ENCODE measurements at places on chromosomes 11 and 22.
A peak's percentile ranks its signal among the peaks of the same experiment; 100 is the strongest.

DNA sequence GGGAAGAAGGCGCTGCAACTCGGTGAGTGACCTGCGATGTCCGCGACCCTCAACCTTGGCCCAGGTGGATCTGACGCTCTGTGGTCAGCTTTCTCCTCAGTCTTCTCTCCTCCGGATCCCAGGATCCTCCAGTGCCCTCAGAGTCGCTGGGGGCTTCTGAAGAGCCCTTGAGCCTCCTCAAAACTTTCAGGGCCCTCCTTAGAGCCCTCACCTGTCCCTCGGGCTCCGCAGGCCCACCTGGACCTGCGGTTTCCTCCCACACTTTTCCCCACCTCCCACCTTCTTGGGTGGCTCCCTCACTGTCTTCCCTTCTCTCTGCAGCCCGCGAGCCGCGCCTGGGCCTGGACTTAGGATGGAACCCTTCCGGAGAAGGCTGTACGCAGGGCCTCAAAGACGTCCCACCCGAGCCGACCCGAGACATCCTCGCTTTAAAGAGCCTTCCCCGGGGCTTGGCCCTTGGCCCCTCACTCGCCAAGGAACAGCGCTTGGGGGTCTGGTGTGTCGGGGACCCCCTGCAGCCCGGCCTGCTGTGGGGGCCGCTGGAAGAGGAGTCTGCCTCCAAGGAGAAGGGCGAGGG, 335 bp downstream of the ZNF408 start:
- no peak for DNase-seq

- DNase-seq: no peak
Measured at GRCh38 chr22:39617342-39617741, 46.8 kb downstream of the CACNA1I start.

GRCh38 chr22:30408388-30409102, 11.7 kb downstream of the SEC14L2 start:
- no peak for DNase-seq

DNA sequence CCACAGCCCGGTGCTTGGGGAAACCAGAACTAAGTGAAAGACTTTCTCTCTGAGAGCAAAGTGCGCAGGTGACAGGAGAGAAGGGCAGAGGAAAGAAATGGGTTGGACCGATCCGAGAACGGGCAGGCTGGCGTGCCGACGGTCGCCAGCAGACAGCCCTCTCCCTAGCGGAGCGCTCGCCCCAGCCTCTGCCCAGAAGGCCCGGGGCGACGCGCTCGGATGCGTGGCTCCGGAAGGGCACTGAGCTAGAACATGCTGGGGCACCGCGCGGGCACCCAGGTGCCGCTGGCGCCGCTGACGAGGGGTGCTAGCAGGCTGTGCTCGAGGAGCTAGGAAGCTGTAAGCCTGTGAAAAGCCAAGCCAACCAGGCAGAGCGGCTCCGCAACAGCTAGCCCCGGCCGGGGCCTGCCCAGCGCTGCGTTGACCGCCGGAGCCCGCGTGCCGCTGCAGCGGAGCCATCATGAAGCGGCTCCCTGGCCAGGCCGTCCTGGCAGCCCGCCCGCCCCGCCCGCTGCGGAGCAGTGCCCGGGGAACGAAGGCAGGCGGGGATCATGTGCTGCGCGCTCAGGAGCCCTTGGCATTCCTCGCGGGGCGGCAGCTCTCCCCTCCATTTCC, 22.1 kb upstream of the RRAS2 start:
- DNase-seq: peak; percentile 46

DNA sequence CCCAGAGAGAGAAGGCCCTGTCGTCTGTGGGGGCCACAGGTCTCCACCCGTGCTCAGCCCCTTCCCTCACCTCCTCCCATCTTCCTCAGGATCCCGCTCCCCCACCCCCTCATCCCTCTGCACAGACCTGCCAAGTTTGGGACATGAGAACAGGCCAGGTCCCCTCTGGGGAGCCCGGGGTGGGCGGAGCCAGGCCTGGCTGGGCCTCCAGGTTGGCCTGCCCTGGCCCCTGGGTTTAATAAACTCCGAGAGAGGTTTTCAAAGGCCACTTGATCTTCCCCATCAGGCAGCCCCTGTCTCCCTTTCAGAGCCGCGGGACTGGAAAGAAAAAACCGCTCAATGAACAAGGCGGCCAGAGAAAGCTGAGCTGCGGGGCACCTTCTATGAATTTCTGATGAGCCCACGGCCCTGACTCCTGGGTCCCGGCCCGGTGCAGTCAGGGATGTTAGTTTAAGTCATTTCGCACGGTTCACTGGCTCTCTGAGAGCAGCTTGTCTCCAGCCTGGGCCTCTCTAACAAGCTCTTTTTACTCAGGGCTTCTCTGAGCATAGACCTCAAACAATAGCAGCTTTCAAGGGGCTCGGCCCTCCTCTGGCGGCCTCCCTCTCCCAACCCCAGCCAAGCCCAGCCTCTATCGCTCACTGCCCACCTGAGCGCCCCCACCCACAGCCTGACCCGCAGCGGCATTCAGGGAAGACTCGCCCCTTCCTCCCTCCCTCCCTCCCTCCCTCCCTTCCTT, 64.8 kb downstream of the RPUSD4 start:
- no peak for DNase-seq

DNA sequence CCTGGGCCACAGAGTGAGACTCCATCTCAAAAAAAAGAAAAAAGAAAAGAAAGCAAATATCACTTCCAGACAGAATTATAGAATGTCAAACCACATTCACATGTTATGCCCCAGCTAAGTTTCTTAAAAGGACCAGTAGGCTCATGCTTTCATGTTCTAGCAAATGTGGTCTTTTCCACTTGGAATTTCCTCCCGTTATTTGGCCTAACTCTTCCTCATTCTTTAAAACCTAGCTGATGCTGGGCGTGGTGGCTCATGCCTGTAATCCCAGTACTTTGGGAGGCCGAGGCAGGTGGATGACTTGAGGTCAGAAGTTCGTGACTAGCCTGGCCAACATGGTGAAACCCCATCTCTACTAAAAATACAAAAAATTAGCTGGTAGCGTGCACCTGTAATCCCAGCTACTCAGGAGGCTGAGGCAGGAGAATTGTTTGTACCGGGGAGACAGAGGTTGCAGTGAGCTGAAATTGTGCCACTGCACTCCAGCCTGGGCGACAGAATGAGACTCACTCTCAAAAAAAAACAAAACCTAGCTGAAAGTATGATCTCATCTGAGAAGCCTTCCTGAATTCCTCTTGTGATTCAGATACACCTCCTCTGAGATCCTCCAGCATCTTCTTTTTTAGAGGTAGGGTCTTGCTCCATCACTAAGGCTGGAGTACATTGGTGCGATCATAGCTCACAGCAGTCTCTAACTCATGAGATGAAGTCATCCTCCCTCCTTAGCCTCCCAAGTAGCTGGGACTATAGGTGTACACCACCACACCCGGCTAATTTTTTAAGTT, 50.4 kb downstream of the FCHSD2 start:
- no peak for DNase-seq

- no peak for DNase-seq
Measured at GRCh38 chr11:102581066-102581465, 44.1 kb downstream of the MMP20 start.

- DNase-seq: no peak
Measured at GRCh38 chr11:31793264-31793663, 17.9 kb downstream of the PAX6 start.

GRCh38 chr11:17839450-17839849, 104.9 kb downstream of the KCNC1 start:
- no peak for DNase-seq

- no peak for DNase-seq
Measured at GRCh38 chr11:117818041-117818873, 6.3 kb downstream of the FXYD2 start.

DNA sequence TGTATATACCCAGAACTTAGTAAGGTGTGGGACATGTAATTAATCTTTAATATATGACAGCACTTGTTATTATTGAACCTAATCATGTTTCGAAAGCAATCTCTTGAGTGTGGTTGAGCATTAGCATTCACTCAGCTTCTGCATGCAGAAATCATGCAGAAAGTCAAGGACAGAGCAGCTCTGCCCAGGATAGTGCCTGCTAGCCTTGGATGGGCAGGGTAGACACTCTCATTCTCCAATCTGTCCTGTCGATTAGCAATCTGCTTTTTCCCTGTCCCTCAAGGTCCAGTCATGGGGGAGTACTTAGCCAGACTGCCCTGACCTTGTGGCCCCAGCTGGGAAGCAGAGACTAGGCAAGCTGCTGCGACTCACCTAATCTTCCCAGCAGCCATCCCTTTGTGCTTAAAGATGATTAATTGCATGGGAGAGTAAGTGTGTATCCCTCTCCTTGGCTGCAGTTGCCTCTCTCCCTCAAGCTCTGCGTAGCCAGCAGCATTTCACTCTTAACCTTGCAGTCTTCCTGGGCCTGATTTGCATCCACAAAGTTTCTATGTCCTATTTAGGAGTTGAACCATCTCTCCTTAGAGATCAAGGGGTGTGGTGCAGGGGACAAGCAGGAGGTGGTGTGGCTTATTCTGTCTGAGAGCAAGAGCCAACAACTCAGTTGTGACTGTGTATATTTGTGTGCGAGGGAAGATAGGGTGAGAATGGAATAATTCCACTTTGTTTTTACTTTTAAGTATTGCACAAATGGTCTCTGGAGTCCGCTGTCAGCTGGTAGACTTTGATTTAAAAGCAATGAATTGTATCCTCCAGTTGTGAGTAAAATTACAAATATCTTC, 101.4 kb downstream of the FDX1 start:
- no peak for DNase-seq

DNA sequence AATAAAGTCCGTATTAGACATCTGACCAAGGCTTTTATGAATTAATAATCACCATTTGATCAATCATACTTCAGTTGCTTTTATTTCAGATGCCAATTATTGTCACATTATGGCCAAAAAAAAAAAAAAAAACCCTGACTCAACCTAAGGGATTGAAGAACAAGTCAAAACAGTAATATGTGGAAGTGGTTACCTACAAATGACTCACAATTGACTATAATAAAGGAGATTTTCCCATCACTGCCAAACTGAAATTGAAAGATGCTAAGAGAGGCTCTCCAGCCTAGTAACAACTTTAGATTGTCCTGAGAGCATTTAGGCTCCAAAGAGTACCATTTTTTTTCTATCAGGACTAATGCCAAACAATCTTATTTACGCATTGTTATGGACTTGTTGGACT, 35.2 kb downstream of the SOX6 start:
- DNase-seq: no peak

- peak; percentile 80 for DNase-seq
Measured at GRCh38 chr11:130804306-130805076, 111.8 kb downstream of the SNX19 start.

- no peak for DNase-seq
Measured at GRCh38 chr11:35876786-35877185, 67.1 kb upstream of the LDLRAD3 start.

DNA sequence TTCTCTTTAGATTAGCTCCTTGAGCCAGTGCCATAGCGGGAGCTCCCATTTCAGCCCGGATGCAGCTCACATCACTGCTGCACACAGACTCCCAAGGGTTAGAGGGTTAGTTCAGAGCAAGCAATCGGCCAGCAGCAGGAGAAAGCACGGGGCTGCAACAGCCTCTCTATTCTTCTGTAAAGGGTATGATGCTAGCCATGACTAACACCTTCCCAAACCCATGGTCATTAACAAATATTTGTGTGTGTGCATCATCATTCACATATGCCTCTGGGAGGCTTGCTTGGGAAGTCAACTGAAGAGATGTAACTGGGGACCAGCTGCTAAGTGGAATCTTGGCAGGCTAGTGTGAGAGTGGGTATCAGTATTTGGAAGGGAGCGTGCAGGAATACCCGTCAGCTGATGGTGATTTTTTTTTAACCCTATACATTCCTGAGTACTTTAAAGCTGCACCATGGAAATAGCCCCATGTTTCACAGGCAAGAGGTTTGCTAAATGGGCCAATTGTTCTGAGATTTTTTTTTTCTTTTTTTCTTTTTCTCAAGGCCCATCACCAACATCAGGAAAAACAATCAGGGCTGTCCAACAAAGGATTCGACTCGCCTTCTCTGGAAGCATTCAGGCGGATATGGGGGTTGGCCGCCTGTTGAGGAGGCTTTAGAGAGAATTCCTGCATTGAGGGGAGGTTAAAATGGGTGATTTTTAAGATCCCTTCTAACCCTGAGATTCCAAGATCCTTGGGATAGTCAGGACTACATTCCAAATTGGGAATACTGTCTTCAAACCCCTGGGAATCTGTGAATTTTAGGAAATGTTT, 33.2 kb upstream of the CCDC89 start:
- DNase-seq: no peak

DNA sequence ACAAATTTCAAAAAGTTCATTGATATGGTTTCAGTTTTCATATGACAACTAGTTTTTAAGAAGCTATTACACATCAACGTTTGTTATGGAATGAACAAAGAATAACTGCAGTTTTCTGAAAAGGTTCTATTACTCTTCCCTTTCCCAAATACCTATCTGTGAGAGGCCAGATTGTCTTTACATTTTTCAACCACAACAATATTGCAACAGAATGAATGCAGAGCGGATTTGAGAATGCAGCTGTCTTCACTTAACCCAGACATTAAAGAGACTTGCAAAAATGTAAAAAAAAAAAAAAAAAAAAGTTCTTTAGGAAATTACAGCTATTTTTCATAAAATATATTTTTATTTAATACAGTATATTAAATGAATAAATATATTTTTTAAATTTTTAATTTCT, 250.8 kb downstream of the DDX10 start:
- no peak for DNase-seq

GRCh38 chr11:102874852-102875251, at the start of gene MMP12:
Gene MMP12, minus strand, starts transcription at chr11:102874982. Its CDS starts 45 bp downstream, at chr11:102874937.
- no peak for DNase-seq

DNA sequence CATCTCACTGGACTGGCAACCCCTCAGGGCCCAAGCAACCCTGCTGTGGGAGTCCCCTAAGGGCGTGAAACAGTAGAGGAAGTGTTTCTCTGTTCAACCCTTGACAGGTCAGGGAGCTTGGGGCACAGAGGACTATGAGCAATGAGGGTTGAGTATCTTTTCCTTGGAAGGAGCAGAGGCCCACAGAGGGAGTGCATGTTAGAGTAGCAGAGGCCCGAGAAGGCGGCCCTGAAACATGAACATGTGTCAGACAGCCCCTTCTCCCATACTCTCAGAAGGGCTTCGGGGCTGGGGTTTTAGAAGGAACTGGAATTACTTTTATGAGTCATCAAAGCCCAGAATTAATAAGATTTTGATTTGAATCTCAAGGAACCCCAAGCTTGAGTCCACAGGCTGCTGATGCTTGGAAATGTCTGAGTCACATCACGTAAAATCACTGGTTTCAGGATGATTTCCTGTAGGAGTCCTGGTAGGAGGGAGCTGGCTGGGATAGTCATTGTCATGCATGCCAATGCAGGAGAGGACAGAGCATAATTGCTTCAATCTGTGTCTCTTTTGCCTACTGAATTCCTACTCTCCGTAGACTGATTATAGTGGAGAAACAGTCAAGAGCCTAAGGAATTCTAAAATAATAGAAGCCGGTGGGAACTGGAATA, 22.6 kb downstream of the C11orf71 start:
- DNase-seq: no peak

- peak; percentile 70 for DNase-seq
Measured at GRCh38 chr11:69888483-69889181, 69.4 kb upstream of the FGF3 start.

DNA sequence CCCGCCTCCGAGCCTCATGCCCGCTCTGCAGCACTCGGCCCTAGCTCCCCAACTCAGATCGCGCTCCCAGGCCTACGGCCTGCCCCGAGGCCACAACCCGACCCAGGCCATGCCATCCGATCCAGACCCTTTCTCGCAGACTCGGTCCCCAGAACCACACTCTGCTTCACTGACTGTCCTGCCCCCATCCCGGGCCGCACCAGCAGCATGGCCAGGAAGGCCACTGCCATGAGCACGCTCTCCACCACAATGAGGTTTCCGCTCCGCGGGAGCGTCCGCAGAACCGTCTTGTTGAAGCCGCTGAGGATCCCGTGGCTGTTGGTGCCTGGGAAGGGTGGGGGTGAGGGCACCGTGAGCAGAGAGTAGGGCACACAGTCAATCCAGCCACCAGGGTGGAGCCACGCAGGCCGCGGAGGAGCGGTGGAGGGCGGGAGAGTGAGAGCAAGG, 6.4 kb downstream of the UNC93B1 start:
- DNase-seq: no peak

GRCh38 chr11:46557684-46558151, 36.1 kb downstream of the AMBRA1 start:
- no peak for DNase-seq

Measured in MM.1S (cell line).